ENCODE measurements at places on chromosomes 2 and 18.

- DNase-seq, result no peak
Measured at GRCh38 chr2:197223451-197223850, 87.1 kb downstream of the ANKRD44 start.

GRCh38 chr18:37956020-37956419 lies 390.4 kb upstream of the CELF4 start:
- DNase-seq, result no peak

DNA sequence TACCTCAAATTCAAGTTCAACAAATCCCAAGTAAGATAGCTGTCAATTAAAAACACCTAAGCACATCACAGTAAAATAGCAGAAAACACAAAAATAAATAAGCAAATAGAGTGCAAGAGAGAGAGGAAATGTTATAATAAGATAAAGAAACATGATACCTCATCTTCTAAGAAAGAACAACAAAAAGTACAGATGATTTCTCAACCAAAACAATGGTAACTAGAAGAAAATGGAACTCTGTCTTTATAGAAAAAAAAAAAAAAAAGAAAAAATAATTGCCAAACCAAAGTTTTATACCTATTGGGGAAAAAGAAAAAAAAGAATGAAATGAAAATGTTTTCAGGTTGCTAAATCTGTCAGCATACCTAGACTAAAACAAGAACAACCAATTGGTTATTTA lies 1253.5 kb upstream of the CDH2 start:
- DNase-seq, result no peak

DNA sequence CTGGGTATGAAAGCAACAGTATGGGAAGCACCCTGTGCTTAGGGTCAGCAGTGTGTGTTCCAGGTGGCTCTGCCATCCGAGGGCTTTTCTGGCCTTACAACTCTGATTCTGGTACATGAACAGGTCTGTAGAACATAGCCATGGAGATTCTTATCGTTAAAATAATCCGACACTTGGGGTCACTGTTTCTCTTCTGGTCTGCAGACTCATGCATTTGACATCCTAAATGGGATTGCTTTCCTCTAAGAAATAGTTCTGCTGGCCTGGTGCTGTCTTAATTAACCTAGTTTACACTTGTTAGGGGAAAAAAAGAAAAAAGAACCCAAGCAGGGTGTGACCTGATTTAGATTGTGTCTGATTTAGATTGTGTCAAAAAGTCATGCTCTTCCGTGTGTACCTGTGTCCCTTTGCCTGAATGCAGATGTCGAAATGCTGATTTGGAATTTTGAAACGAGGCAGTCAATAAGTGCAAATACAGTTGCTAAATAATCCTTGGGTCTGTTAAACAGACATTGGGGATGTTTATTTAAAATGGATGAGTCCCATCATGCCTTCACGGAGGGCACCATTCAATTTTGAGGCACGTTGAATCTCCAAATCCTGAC lies 59.6 kb downstream of the TRPM8 start:
- peak; percentile 11 for DNase-seq

GRCh38 chr2:191675807-191676721 lies 1.9 kb upstream of the NABP1 start:
- DNase-seq, result no peak

Measured in HAP-1 (cell line).